ENCODE measurements at places on chromosomes 5 and 9.

- DNase-seq = peak; percentile 66
These were observed 833 bp downstream of the ANKHD1 start for GRCh38 chr5:140402258-140403074.

DNA sequence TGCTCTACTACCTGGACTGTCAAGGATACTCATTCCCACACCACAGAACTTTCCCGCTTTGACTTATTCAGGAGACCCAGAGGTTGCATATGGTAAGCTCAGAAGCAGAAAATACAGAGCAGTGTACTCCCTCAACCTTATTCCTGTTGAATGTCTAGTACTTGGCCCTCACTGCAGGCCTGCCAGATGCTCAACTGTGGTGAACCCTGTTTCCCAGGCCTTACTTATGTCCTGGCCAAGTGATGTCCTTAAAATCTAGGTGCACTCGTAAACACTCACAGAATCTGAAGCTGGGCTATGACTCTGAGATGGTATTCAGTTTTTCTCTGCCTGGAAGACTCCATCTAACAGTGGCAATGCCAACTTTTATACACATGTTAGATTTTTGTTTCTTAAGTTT is 21.0 kb downstream of the DIAPH1 start:
- DNase-seq = no peak

DNA sequence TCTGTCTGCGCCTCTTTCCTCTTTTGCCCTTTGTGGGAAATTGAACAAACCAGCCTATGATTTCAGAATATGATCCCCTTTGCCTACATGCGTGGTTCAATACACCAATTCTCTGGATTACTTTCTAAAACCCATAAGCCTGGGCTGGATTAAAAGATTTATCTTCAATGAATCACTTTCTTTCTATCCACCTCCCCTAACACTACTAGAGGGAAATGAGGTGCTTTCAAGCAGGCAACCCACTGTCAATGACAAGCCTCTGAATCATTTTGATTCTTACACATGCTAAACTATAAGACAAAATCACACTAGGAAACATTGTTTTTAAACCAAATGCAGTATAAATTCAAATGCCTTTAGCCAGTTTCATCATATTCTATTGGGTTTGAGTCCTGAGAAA is 257.5 kb downstream of the AGTPBP1 start:
- no peak for DNase-seq

- DNase-seq = peak; percentile 77
These were observed 29.0 kb upstream of the MYORG start for GRCh38 chr9:34405719-34406118.

DNA sequence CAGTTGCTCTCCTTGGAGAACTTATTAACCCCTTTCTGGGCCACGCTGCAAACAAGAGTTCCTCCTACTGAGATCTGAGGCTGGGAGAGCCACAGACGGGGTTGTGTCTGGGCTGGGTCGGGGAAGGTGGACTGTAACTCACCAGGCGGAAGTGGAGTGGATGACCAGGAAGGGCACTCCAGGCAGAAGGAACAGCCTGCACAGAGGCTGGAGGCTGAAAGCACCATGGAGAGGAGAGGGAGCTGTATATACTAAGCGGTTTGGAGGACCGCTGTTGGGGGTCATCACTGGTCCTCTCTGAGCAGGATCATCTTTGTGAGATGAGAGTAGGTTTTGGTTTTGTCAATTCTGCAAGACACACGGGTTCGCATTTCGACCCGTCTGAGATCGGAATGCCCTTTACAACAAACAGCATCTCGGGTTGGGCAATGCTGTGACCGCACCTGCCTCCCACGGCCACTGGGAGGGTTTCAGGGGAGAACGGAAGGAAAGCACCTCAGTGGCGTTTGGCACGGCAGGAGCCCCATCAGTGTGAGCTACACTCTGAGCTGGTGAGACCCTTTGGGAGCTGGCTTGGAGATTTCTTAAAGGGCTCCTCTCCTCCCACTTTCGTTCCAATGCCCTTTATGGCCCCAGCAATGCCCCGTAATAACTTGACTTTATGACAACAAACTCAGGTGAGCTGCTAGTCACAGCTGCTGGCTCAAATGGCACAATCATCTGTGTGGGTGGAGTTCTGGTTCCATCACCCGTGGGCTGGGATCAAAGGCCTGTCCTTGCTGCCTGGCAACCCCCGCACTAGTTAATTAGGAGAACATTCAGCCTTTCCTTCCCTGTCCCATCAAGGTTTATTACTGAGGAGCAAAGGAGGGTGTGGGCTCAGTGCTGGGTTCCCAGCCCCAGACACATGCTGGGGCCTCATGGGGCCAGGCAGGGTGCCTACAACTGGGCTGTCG is 18.7 kb upstream of the NEURL1B start:
- DNase-seq = no peak

DNA sequence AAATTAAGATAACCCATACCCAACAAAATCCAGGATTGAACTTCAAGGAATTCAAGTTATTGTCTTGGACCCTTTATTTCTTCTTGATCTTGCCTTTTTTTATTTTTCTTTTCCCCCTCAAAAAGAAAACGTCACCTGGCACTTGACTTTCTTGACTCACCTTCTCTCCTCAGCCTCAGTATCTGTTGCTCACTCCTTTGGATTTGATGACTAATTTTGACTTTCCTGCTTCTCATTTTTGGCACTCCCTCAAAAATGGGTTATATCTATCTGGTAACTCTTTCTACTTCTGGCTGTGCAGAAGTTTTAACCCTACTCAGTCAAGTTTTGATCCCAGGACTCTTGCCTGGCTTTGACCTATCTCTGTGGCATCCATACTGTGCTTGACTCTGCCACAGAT is 66.6 kb upstream of the SPATA31D4 start:
- peak; percentile 71 for DNase-seq

GRCh38 chr5:58452566-58453258 is 7.2 kb downstream of the PLK2 start:
- DNase-seq = no peak

DNA sequence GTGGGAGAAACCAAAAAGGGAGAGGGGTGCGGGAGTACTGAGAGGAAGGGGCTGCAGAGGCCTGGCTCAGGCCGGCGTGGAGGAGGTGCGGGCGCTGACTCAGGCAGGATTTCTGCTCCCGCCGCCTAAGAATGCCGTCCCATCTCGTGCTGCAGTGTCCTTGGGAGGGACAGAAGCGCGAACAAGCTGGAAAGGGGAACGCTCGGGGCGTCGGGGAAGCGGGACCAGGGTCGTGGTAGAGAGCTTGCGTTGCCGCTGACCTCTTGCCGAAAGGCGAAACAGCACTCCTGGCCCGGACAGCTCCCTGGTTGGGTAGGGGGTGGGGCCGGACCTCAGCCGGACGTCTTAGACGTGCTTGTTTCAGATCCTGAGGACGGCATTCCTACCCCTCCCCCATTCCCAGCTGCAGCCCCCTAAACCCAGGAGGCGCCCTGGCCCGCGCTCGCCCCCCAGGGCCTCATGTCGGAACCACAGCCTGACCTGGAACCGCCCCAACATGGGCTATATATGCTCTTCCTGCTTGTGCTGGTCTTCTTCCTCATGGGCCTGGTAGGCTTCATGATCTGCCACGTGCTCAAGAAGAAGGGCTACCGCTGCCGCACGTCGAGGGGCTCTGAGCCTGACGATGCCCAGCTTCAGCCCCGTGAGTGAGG is 1.1 kb downstream of the RELL2 start:
- DNase-seq = peak; percentile 67

GRCh38 chr9:98057138-98057799 is 737 bp downstream of the NANS start:
- peak; percentile 37 for DNase-seq
